ENCODE measurements at places on chromosomes 5 and 9.
A peak's percentile ranks its signal among the peaks of the same experiment; 100 is the strongest.

DNA sequence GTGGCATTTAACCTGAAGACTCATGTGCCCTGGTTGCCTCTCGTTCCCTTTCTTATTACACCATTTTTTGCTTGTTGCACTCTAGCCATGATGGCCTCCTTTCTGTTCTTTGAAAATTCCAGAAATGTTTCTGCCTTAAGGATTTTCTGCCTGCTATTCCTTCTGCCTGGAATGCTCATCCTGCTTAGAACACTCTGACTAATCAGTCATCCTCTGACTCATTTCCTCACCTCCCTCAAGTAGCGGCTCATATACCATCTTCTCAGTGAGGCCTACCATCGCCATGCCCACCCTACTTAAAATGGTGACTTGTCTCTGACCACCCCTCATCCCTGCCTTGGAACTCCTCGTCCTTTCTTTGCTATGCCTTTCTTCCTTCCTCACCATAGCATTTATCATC lies 68.8 kb downstream of the KIF4B start:
- no peak for DNase-seq

DNA sequence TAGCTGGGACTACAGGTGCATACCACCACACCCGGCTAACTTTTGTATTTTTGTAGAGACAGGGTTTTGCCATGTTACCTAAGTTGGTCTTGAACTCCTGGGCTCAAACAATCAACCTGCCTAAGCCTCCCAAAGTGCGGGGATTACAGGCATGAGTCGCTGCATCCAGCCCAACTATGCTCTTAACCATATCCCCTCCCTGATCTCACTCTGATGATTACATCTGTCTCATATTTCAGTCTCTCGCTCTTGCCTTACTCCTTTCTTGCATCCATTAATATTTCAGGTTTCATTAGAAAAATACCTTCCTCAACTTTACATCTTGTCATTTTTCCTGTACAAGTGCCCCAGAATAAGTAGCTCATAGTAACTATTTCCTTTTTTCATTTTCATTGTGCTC lies 61.0 kb upstream of the BASP1 start:
- no peak for DNase-seq

- DNase-seq: no peak
Observed at GRCh38 chr5:91125916-91126315, 257.2 kb downstream of the ARRDC3 start.

- DNase-seq: no peak
Observed at GRCh38 chr5:40687321-40687720, 7.6 kb downstream of the PTGER4 start.

GRCh38 chr5:128237000-128237399 lies 153.4 kb downstream of the SLC12A2 start:
- DNase-seq: no peak

GRCh38 chr9:137227054-137227852 lies at the start of gene RNF224:
TSS of gene RNF224 (plus strand) at chr9:137227502. CDS start at chr9:137228336, 834 bp downstream.
- peak; percentile 93 for DNase-seq

- no peak for DNase-seq
Observed at GRCh38 chr9:133659516-133659915, 23.4 kb downstream of the DBH start.

GRCh38 chr5:164555809-164556208 lies 1050.4 kb downstream of the MAT2B start:
- DNase-seq: no peak

GRCh38 chr5:95110118-95110517 lies 174.8 kb downstream of the MCTP1 start:
- no peak for DNase-seq

- no peak for DNase-seq
Observed at GRCh38 chr9:122366074-122366660, 4.7 kb upstream of the PTGS1 start.

- no peak for DNase-seq
Observed at GRCh38 chr9:127865645-127866464, 11.4 kb upstream of the ENG start.

- DNase-seq: no peak
Observed at GRCh38 chr9:38181232-38181631, 112.2 kb upstream of the SHB start.

GRCh38 chr5:19322716-19323485 lies 665.1 kb downstream of the CDH18 start:
- no peak for DNase-seq

- peak; percentile 29 for DNase-seq
Observed at GRCh38 chr9:135701067-135701958, 672 bp upstream of the KCNT1 start.
